ENCODE measurements at places on chromosomes 5 and 9.

DNA sequence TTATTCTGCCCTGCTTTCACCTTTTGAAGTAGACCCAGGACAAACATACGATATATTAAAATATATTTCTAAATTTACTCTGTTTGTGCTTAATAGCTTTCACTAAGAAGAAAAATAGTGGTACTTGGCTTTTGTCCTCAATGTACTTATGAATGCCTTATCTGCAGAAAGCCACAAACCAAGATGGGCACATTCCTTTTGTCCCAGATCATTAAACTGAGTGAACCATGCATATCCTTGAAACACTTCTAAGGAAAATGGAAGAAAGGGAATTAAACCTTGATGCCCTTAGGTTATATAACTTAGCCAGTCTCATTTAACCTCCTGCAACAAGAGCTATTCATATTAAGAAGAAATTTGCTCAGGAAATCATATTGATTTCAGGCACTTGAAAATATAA, 553.8 kb upstream of the CDH9 start:
- no peak for DNase-seq

DNA sequence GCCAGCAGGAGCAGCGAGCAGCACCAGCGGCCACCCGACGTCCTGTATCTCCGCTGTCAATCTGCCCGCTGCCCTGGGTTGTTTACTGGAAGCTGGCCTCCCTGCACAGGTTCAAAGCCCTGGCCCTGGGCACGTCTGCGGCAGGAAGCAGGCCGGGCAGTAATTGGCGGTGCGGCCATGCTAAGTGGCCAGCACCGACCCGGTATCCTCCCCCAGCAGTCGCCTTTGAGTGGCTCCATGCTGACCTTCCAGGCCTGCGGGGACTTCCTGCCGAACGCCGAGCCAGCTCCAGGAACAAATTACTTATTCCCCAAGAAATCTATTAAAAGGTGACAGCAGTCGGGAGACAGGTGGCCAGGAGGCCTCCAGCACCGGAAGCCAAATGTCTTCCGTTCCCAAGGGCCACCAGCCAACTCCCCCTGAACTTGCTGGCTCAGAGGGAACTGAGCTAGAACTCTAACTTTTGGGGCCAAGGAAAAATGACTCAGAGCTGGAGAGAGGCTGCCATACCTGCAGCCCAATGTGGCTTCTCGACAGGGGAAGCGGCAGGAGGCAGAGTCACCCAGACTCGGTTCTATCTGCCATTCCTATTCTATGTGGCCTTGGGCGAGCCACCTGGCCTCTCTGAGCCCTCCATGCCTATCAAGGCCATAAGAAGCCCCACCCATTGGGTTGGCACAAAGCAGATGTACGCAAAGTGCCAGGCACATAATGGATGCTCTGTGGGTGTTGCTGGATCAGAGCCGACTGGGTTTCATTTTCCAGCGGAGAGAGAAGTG, 13.7 kb upstream of the PSMB7 start:
- DNase-seq, result no peak

GRCh38 chr5:98042961-98043360, 730.5 kb upstream of the RGMB start:
- DNase-seq, result no peak

GRCh38 chr5:158899211-158899610, 200.5 kb downstream of the EBF1 start:
- DNase-seq, result no peak

GRCh38 chr9:108933231-108933717, 650 bp downstream of the ELP1 start:
- no peak for DNase-seq

DNA sequence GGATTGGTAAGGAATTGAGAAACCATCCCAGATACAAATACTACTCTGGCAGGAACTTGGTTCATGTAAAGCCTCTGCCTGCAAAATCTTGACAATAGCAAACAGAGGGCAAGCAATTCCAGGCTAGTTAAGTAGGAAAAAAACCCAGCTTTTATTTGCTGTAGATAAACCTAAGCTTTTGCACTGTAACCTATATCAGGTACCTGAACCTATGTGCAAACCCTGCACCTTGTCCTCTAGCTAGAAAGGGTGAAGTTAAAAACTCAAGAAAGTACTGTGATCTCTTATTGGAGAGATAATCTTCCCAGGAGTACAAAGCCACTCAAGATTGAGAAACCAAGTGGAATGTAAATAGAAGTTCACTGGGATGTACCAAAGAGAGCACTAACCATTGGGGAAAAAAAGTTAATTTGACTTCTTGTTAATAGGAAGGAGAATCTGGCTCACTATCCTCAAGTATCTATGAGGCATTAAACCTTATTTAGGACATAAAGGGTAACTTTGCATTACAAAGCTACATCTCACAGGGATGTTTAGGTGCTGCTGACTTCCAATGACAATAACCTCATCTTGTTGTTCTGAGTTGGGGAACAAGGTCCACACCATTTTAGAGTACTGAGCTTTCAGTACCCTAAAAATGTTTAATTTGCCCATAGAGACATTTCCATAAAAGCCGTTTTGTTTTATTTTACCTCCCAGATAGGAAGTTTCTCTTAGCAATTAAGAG, 73.8 kb upstream of the PCA3 start:
- DNase-seq, result no peak

GRCh38 chr9:113533335-113534225, 70.1 kb downstream of the RGS3 start:
- no peak for DNase-seq

DNA sequence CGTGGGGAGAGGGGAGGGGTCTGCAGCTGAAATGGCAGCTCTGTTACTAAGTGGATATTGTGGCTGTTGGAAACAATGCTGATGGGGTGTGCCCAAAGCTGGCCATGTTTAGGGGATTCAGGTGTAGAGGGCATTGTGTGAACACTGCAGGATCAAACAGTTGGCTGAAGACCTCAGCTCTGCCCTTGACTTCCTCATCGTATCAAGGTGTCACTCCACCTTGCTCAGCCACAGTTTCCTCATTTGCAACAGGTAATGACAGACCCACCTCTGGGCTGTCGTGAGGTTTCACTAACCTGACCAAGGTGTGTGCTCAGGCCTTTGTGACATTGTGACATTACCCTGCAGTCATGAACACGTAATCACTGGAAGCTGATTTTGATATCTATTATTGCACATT, 111.9 kb downstream of the ICE1 start:
- DNase-seq, result no peak

DNA sequence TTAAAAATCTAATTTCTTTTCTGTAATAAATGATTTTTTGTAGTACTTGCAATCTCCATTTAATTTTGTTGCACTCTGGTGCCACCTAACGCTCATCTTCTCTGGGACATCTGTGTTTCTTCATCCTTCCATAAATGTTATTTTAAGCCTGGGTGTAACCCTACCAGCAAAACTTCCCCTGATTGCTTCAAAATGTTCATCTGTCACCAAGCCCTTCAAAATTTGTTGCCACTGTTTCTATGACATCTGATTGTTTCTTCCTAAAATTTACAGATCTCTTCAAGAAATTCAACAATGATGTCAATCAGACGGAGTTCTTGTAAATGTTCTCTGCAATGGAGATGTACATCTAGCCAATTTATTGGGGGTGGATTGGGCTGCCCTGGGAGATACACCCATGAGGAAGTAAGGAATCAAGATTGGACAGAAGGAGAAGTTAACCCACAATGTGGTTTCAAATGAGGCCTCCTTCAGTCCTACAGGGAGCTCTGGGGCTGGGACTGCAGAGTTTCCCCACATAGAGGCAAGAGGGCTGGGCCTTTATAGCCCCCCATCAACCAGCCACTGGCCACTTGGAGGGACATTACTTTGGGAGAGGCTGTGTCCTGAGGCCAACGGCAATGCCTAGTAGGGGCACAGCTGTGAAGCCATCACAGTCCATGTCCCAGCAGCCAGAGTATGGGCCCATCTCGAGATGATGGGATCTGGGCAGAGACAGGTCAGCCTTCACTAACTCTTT, 23.3 kb downstream of the MCTP1 start:
- DNase-seq, result no peak

DNA sequence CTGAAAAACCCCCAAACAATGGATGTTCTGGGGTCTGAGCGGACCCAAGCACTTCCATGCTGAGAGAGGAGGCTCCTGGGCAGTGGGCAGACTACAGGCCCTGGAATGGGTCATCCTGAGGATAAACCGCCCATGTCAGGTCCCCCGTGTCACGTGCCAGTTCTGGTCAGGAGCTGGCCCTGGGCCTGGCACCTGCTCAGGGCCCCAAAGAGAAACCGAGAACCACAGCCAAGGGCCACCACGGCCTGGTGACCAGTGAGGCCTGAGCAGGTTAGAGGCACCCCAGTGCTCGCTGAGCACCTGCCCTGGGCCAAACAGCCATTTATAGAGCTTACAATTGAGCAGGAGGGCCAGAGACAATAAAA, 15.8 kb downstream of the LMAN2 start:
- no peak for DNase-seq

DNA sequence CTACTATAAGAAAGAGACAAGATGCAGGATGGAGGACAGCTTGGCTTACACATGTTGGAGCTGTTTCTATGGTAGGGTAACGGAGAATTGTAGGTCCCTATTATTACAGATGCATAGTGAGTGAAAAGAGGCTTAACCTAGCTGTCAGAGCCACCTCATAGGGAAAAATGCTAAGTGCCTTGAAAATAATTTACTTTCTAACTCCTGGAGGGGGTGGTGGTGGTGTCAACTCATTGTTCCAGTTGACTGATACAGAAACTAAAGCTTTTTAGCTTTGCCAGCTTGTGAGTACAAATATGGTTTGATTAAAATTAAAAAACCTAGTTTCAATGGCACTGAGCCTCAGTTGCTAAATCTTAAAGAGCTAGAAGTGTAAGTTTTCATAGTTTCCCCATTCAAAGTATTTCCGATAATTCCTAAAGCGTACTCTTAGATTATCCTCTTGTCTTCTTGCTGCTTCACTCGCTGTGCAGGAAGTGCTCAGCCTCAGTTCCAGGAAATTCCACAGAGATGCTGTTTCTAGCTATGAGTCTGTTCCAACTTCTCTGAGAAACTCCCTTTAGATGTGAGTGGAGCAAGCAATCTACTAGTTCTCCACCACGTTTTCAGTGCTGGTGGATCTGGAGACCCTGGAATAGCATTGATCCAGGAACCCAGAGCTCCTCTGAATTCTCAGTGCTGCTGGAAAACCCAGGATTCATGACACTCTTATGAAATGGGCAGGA, 265.2 kb downstream of the DMAC1 start:
- no peak for DNase-seq

GRCh38 chr5:145543968-145544367, 291.2 kb downstream of the PRELID2 start:
- DNase-seq, result no peak
